ENCODE measurements at places on chromosomes 6 and 20.

- DNase-seq, result no peak
Measured at GRCh38 chr6:145090801-145091585, 644.3 kb downstream of the EPM2A start.

DNA sequence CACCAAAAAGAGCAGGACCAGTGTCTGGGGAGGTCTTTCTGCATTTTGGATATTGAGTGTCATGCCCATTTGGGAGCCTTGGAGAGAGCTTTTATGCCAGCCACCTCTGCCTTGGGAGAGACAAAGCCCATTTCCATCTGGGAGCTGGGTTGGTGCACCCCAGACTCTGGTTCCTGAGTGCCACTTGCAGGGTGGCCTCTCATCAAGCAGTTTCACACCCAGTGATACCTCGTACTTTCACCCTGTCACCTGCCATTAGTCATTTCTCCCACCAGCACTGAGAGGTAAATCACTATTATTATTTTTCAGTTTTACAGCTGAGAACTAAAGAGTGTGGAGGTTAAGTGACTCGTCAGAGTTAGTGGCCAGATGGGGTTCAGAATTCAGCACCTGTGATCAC is 94.7 kb downstream of the PTPRT start:
- no peak for DNase-seq

GRCh38 chr20:40962733-40963504 is 65.7 kb upstream of the TOP1 start:
- DNase-seq, result peak; percentile 70

GRCh38 chr6:55758156-55758937 is 117.0 kb downstream of the BMP5 start:
- peak; percentile 75 for DNase-seq

- DNase-seq, result peak; percentile 31
Measured at GRCh38 chr20:44460795-44461141, 14.9 kb upstream of the TTPAL start.

GRCh38 chr20:47392015-47392720 is 35.7 kb upstream of the ZMYND8 start:
- peak; percentile 92 for DNase-seq

DNA sequence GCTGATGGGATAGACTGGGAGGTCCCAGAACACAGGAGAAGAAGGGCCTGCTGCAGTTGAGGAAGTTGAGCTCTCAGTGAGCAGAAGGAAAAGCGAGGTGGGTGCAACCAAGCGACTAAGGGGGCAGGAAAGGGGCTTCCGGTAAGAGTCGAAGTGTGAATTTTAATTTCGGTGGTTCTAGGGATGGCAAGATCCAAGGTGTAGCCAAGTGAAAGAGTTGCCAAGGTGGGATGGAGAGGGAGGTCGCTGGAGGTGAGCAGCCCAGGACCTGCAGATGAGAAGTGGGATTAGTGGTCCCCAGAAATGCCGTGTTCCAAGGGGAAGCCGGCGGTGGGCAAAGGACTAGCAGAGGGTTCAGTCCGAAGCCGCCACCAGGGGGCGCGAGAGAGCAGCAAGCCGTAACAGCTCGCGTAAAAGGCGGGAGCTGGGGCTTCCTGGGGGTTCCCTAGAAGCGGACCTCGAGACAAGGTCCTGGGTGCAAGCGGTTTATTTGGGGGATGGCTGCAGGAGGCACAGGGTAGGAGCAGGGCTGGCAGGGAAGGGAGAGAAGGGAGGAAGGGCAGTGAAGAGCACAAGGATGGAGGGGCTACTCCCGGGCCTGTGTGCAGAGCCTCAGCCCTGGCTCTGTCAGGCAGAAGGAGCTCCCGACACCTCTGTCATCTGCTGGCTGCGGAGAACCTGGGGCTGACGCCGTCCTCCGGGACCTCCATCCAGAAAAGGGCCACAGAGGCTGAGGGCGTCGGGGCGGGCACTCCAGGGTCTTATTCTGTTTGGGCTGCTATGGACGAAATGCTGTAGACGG is 103.6 kb downstream of the PAX1 start:
- peak; percentile 1 for DNase-seq

GRCh38 chr20:21719592-21720214 is 14.2 kb downstream of the PAX1 start:
- peak; percentile 56 for DNase-seq

Measured in kidney tubule cell (primary cell).